ENCODE measurements at places on chromosomes 5 and 9.

DNA sequence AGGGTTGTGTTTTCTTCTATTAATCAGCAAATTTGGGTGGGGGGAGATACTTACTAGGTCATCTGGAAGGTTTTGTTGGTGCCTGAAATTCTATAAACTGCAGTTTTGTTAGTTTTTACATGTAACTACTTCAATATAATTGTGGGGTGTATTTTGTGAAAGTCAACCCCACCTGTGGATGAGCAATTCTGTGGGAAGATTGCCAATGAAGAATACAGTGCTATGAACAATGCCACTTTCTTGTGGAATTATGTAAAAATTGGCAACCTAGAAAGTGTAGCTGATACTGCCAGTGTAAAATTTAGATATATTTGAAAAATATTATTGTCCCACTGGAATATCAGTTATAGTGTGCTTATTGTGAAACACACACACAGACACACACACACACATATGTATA lies 80.7 kb downstream of the VCAN start:
- DNase-seq, result no peak

DNA sequence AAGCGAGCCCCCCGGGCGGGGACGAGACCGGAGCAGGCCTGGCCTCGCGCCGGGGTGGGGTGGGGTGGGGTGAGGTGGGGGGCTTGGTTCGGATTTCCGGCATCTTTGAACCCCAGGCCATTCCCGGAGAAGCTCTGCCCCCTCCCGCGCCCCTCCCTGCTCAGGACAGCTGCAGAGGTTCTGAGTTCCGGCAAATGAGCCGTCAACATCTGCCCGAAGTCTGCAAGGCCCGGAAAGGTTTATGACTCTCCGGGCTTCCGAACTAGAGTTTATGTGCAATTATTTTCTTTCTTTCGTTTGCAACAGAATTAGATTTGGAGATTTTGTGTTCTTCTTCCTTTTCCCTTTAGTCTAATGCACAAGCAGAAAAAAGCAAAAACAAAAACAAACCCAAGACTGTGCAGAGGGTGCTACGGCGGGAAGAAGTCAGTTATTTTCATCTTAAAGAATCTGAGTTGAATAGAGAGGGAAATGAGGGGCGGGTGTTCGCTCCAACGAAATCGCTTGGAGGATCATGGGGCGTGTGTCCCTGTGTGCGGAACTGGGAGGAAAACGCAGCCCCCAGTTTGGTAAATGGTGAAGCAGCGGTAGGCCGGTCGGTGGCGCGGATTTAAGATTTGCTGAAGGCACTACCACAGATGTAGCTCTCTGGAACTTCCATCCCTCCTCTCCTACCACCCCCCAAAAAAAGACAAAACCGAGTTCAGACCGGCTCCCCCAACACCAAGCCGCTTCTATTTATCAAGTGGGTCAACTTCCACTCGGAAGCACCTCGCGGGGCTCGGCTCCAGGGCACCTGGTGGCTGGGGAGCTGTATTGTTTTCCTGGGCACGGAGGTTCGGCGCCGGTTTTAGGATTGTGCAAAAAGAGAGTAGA lies 4.8 kb downstream of the LHX2 start:
- DNase-seq, result no peak

- no peak for DNase-seq
Observed at GRCh38 chr9:68897577-68898145, 116.3 kb downstream of the PRKACG start.

DNA sequence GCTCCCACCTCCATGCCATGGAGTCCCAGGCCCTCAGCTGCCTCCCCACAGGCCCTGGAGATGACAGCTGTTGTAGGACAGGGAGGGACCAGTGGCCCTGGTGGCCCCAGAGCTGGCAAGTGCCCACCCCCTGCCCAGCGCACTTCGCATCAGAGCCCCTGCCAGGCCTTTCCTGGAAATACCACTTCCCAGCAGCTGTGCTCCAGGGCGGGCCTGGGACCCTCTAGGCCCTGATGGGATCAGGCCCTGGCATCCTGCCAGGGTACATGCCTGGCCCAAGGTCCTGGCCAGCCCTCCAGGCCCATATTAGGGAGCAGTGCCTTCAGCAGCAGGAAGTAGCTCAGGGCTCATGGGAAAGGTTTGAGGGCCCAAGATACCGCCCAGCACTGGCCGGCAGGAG lies 2.5 kb downstream of the KCNT1 start:
- no peak for DNase-seq

GRCh38 chr5:92580814-92581213 lies 1000.2 kb downstream of the NR2F1-AS1 start:
- no peak for DNase-seq

DNA sequence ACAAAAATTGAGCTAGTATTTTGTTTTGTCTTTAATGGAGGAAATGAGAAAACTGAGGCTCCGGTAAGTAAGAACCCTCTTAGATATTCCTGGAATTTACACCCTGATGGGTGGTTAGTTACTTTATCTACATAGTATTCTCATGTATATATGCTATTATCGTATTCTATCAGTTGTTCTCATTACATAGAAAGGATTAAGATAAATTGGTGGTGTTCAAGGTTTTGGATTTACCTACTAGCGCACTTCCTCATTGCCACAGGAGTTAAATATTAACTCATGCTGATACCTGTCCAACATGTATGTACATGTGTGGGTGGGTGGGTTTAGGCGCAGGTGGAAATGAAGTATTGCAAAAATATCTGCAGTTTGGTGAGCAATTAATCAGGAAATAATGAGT lies 61.1 kb upstream of the IFNE start:
- no peak for DNase-seq

GRCh38 chr9:89605465-89606048 lies 745 bp downstream of the GADD45G start:
- DNase-seq, result peak; percentile 57

DNA sequence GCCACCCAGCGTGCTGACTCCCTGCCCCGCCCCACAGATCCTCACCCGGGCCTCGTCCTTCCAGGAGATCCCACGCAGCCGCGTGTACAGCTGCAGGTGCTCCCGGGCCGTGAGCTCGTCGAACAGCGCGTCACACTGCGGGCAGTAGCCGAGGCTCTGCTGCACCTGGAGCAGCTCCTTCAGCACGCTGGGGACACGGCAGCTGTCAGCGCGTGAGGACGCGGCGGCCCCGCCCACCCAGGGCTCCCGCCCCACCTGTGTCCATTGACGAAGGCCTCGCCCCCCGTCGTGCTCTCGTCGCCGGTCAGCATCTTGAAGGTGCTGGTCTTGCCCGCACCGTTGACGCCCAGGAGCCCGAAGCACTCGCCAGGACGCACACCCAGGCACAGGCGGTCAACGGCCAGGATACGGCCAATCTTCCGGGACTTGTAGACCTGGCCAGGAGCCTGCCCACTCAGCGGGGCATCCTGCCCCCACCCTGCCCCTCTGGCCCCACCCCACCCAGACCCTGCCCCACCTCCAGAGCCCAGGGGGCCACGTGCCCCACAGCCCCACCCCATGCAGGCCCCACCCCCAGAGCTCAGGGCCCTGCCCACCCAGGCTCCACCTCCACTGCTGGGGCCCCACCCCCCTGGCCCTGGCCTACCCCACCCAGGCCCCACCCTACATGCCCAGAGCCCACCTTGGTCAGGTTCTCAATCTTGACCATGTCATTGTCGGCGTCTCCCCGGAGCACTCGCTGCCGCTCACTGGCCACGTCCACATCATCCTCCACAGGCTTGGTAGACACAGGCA lies 13.8 kb upstream of the CLIC3 start:
- no peak for DNase-seq

GRCh38 chr9:110555551-110556331 lies 23.8 kb downstream of the SVEP1 start:
- DNase-seq, result no peak

DNA sequence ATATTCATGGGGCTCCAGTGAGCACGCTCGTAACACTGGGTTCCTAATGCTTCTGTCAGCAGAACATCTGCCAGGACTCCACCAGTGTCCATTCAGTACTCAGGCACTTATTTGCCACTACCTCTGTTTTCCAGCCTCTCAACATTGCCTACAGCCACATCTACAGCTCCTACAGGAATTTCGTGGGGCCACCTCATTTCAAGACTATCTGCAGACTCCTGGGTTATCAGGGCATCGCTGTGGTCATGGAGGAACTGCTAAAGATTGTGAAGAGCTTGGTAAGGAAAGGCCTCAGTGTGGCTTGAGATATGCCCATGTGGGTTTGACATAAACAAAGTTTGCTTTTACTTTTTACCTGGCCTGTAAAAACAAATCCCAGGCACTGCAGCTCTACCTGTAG lies 92.9 kb downstream of the CYFIP2 start:
- no peak for DNase-seq

DNA sequence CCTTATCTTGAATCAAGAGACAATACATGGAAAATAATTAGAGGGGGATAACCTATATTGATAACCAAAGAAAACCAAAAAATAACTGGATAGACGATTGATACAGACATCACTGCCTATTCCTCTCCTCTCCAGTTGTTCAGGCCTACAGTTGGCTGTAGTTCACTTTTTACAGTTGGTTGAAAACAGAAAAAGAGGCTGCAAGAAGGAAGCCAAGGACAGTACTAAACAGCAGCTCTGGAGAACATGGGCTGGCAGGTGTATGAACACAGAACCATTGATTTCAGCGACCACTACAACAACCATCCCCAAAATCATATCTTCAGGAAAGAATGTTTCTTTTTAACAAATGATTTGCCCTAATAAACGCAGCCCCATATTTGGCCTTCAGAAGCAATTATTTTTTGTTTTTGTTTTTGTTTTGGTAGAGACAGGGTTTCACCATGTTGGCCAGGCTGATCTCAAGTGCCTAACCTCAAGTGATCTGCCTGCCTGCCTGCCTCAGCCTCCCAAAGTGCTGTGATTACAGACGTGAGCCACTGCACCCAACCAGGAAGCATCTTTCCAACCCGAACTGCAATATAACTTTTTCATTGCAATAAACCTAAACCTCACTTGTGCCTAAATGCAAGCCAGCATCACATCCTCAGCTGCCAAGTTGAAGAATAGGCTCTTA lies 64.3 kb downstream of the MLLT3 start:
- DNase-seq, result no peak

DNA sequence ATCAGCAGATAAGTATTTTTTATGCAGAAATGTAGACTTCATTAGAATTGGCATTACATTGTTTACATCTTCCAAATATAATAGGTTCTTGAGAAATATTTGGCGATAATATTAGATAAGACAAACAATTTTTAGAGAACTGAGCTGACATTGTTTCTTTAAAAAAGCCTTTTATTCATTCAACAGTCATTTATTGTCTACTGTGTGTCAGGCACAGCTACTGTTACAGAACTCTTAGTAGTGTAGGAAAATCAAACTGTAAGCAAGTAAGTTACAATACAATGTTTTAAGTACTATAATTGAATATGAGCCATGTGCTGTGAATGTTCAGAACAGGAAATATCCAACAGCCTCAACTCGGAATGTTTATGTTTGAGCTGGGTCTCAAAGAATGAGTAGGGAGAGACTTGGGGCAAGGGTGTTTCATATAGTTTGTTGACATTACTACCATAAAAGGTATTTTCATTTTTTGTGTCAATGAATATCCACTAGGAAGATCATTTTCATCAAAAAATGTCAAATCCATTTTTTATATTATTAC lies 114.0 kb downstream of the CDC42SE2 start:
- DNase-seq, result no peak

GRCh38 chr5:37738057-37738691 lies 101.7 kb downstream of the GDNF start:
- no peak for DNase-seq
